ENCODE measurements at places on chromosomes 12 and 14.

GRCh38 chr14:101088395-101088667 is 184.8 kb upstream of the RTL1 start:
- DNase-seq, result no peak

GRCh38 chr12:19373586-19373985 is 65.7 kb upstream of the AEBP2 start:
- DNase-seq, result no peak

DNA sequence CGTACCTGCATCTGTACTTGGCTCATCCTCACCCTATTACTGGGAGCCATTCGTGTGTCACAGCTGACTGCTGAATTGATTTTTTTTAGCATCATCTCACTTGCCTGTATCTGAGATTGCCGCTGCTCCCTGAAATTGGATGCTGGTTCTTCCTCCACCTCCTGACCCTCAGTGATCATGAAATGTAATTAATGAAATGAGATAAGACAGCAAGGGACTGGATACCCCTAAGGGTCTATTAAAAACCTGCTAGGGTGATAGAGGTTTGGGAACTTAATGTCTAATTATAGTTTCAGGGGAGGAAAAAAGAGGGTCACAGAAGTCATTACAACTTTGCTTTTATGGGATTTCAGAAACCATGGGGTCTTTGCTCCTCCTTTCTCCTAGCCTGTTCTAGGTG is 410.6 kb downstream of the DPF3 start:
- no peak for DNase-seq

GRCh38 chr14:100834794-100835547 is 9.1 kb downstream of the MEG3 start:
- DNase-seq, result no peak

GRCh38 chr12:130538343-130539095 is 177.6 kb downstream of the RIMBP2 start:
- DNase-seq, result no peak

GRCh38 chr14:66233591-66233990 is 252.6 kb upstream of the CCDC196 start:
- no peak for DNase-seq

- DNase-seq, result no peak
These were observed 17.6 kb upstream of the RNASE1 start for GRCh38 chr14:20820063-20820904.

DNA sequence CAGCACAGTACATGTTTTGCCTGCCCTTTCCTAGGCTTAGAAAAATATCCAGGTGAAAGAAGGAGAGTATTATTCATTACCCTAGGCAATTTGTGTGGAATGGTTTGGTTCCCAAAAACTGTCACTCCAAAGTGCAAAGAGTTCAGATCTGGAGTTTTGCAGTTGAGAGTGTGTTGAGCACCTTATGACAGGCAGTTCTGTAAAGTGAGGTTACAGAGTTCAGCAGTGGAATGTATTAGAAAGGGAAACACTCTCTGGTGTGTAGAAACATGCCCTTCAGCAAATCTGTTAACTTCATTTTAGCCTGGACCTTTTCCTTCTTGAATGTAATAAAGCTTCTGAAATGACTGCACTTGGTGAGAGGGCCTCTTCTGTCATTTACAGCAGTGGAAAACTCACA is 154.0 kb upstream of the SSTR1 start:
- no peak for DNase-seq

- DNase-seq, result no peak
These were observed 554.2 kb downstream of the FLRT2 start for GRCh38 chr14:86084097-86084496.

- no peak for DNase-seq
These were observed 5.7 kb upstream of the SLC38A4 start for GRCh38 chr12:46831335-46832129.

DNA sequence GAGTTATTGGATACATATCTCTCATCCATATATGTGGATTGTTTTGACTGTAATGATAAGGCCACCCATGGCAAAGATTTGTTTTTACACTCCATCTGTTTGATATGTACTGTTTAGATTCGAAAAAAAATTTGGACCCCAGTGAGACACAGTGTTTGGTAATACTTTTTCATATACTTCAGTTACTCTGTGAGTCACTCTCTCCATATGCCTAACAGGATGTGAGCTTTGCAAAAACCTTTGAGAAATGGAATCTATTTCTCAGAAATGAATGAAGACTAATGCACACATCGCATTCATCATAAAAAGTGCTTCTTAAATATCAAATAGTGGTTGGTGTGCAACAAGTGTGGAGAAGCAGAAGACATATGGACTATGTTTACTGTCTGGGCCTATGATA is 781.5 kb downstream of the SLC6A15 start:
- no peak for DNase-seq

GRCh38 chr14:68279437-68279720 is 459.8 kb downstream of the RAD51B start:
- DNase-seq, result no peak

GRCh38 chr14:54798465-54799124 is 104.0 kb downstream of the GCH1 start:
- DNase-seq, result no peak

GRCh38 chr12:128783129-128783574 is 40.6 kb downstream of the SLC15A4 start:
- DNase-seq, result no peak

GRCh38 chr12:42343721-42344120 is 17.8 kb downstream of the PPHLN1 start:
- DNase-seq, result no peak

DNA sequence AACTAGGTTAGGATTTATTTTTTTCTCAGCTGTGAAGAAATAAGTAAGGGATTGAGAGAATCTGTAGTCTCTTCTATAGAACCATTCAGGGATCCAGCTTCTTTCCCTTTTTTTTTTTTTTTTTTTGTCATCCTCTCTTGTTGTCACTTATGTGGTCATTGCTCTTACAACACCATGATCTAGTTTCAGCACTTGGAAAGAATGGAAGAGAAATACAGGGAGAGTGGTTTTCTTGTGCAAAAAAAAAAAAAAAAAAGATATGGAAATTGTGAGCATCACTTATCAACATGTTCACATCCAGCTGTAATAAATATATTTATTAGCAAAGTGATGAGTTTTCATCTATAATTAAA is 599.3 kb downstream of the SLC6A15 start:
- no peak for DNase-seq

GRCh38 chr12:108566452-108566851 is 4.1 kb downstream of the ISCU start:
- DNase-seq, result no peak

DNA sequence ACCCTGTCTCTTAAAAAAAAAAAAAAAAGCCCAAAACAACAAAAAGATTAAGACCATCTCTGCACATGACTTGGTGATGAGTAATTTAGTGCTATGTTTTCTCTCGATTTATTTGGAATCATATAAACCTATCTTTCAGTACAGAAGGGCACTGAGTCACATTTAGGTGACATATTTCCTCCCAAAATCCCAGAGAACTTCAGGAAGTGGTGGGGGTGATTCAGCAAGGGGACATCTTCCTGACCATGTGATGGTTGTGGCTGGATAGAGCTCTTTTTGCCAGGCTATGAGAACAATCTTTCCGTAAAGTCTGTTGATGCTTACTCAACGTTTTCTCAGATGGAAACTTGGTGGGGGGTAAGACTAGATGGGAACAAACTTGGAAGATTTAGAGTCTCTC is 50.0 kb downstream of the PPFIBP1 start:
- no peak for DNase-seq

- DNase-seq, result peak; percentile 64
These were observed 8.6 kb downstream of the TMEM179 start for GRCh38 chr14:104595911-104596450.

DNA sequence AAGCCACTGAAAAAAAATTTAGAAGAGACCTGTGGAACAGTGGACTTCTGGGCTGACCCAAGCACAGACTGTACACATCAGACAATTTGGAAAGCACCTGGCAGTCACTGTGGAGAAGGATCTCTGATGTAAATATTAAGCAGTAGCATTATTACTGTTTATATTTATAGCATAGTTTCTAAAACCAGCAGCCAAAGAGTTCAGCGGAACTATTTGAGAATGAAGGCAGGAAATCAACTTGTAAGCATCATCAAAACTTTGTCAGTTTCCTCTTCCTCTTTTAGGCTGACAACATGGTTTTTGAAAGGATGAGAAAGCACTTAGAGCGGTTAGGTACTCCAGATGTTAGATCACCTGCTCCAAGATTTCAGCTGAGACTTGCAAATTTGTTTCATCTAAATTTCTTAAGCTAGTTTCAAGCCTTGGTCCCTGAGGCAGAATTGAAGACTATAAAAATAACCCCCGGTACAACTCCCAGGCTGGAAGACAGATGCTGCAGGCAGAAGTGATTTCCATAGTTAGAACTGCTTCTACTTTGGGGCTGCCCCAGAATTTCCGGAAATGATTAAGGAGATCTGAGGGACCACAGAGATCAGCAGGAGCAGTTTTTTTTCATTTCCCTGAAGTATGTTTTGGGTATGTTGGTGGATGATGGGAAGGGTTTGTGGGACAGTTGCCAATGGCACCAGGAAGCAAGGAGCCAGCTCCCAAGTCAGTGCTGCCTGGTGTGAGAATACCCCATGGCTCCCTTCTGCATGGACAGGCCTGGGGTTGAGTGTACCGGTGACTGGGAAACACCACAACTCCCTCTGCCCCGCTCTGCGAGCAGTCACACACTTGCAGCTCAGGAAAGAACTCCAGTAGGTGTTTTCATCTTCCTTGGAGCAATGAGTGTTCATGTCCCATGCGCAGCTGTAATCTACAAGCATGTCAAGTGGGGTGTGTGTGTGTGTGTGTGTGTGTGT is 354.5 kb downstream of the NUAK1 start:
- no peak for DNase-seq

GRCh38 chr14:91372671-91373495 is 44.7 kb downstream of the CCDC88C start:
- no peak for DNase-seq

GRCh38 chr12:51934080-51934479 is 17.4 kb upstream of the ACVR1B start:
- no peak for DNase-seq

DNA sequence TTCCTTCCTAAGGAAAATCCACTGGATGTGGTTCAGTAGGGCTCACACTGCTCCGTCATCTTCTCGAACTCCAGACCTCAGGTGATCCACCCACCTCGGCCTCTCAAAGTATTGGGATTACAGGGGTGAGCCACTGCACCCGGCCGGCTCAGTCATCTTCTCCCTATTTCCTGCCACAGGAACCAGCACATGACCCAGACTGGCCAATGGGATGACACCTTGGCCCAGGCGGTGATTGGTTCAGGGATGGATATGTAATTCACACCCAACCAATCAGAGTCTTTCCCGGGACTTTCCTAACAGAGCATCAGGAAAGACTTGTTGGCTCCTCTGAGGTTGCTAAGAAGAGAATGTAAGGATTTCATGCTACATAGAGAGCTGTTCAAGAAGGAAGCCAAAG is 19.2 kb upstream of the C12orf76 start:
- no peak for DNase-seq

GRCh38 chr12:54160089-54160488 is 28.7 kb downstream of the SMUG1 start:
- no peak for DNase-seq

- DNase-seq, result no peak
These were observed 82.9 kb upstream of the CLMN start for GRCh38 chr14:95402578-95402977.

DNA sequence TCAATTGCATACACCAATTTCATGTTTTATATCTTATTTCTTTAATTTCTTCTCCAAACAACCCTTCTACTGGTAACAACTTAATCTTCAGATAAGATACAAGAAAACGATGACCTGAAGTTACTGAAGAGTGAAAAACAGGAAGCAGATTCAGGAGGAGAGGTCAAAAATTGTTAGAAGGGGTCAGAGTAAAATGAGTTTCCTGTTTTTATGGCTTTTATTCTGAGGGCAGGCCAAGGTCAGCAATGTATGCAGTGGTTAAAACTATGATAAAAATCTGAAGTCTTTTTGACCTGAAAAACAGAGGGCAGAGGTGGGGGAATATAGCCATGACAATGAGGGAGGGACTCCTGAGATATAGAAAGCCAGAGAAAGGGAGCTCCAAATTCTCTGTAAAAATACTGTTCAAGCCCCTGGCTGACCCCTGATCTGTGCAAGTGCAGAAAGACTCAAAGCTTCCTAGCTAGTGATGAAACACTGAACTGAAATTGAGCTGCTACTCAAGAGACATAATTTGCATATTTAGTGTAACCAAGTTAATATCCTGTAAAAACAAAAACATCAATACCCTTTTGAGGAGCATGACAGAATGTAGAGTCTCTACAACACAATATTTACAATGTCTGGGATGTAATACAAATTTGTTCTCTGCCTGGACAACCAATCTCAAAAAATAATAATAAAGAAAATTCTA is 514.3 kb upstream of the SEL1L start:
- DNase-seq, result no peak

DNA sequence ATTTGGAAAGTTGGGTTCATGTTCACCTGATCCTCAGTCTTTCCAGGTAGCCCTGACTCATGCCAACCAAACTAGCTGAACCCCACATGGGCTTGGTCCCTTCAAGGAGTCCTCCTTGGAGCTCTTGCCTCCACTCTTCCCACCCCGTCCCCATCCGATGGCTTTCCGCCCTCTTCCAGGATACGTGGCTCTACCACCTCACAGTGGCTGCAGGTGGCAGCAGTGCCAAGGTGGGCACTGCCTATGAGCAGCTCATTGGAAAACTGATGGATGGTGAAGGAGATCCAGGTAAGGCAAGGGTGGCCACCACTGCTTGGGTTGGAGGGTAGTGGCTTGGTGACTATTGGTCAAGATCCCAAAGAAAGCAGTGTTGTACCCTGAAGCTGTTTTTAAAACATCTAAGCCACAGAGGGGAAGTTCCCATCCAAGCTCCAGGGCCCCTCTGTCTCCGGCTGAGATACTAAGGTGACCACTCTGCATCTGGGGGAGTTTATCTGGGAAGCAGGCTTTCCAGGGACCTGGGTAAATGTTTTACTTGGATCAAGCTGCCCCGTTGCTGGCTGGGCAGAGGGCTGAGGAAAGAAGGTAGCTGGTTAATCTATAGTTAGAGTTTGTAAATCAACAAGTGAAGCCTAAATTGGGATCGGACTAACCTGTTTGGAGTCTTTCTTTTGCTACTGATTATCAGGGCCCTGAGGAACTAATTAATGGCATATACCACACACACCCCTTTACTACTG is 23.7 kb downstream of the PIGH start:
- peak; percentile 36 for DNase-seq

DNA sequence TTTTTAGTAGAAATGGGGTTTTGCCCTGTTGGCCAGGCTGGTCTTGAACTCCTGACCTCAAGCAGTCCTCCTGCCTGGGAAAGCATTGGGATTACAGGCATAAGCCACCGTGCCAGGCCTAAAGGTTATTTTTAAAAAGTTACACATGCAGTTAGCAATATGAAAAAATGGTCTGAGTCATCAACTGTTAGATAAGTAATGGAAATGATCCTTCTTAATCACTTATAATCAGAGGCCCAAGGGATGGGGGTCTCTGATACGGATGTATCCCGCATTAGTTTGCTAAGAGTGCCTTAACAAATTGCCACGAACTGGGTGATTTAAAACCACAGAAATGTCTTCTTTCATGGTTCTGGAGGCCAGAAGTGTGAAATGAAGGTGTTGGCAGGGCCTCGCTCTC is 54.1 kb upstream of the FERMT2 start:
- DNase-seq, result no peak
